Activated CD4-positive, alpha-beta T cell treated with anti-CD3 and anti-CD28 coated beads for 24 hours (primary cell): ENCODE measurements at places on chromosomes 4 and X.
A peak's percentile ranks its signal among the peaks of the same experiment; 100 is the strongest.

DNA sequence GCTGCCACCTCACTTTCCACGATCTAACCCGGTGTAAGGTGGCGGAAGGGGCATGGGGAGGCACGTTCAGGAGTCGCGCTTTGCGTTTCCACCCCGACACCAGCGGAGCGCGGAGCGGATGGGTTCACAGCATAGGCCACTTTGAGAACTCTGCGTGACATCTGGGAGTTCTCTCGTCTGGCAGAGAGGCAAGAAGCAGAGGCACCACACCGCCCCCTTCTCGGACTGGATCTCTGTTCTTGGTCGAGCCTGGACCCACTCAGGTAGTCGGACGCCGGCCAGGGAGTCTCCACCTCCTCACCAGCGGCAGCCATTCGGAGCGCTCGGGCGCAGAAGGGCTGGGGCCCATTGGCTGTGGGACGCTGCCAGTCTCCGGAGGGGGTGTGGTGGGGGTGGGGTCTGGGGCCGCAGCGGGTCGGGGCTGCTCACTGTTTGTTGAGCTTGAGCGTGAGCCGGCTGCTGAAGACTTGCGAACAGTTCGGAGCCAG is at the start of gene DACH2:
Gene DACH2 (plus strand): TSS at position 428 of the 488 bp plus-strand sequence.
- DNase-seq: peak; percentile 18

GRCh38 chr4:53532521-53532920 is 58.8 kb downstream of the LNX1 start:
- DNase-seq: no peak

DNA sequence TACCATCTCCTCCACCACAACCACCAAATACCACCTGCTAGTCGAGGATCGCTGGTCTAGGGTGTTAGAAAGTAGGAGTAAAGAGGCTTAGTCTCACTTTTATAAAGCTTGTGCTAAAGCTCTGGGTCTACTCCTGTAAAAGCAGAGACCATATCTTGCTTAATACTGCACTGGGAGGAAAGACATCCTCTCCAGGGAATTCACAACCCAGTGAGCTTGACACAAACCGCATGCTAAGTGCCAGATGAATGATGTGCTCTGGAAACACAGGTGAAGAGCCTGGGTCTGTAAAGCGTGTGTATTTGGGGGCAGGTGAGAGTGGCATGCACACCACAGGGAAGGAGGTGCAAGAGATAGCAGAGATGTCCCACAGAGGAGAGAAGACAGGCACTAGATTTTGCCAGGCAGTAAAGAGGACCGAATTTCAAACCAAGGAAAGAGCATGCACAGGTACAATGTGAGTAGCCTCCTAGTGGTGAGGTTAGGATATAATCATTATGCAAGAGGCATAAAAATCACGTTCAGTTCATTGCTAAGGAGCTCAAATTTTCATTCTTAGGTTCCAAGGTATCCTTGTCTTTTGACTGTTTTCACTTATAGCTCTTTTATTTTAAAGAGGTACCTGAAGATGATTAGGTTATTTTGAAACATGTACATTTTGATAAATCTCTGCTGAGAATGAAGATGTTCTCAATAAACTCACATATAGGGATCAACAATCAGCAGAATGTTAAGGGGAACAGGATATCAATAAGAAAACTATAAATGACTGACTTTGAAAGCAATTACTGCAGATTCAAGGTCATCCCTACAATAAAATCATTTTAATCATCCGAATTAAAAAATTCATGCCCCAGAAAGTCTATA is 20.7 kb downstream of the TAPT1 start:
- DNase-seq: no peak

- no peak for DNase-seq
These were observed 126.8 kb upstream of the CXorf66 start for GRCh38 chrX:140092121-140092520.

- no peak for DNase-seq
These were observed 48.1 kb downstream of the SMC1A start for GRCh38 chrX:53374222-53374820.

- peak; percentile 16 for DNase-seq
These were observed 545 bp downstream of the ABCE1 start for GRCh38 chr4:145098675-145099037.

DNA sequence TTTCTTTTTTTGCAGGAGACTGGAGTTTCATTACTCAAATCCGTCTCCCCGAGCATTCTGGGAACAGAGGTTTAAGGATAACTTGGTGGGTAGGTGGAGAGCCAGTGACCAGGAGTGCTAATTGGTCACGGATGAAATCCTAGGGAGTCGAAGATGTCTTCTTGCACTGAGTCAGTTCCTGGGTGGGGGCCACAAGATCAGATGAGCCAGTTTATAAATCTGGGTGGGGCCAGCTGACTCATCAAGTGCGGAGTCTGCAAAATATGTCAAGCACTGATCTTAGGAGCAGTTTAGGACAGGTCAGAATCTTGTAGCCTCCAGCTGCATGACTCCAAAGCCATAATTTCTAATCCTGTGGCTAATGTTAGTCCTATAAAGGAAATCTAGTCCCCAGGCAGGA is 741.3 kb downstream of the PCDH7 start:
- no peak for DNase-seq

DNA sequence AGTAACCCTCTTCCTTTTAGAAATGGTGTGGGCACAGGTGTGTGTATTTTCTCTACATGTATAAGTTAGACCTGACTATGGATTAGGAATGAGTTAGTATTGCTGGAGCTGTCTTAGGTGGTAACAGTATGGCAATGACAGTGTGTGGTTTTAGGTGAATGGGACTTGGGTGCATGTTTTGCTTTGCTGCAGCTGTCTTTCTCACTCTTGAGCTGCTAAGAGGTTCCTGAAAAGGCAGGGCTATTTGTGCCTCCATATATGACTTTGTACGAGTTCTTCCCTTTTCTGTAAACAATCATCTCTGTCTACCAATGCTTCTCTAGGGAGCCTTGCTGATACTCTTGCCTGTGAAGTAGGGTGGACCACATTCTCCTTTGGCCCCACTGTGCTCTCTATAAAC is 234.8 kb upstream of the HHIP start:
- DNase-seq: no peak

GRCh38 chrX:134764202-134764785 is 106.0 kb upstream of the PLAC1 start:
- no peak for DNase-seq

GRCh38 chr4:187479511-187479910 is 516.1 kb upstream of the ZFP42 start:
- no peak for DNase-seq

- no peak for DNase-seq
These were observed 1.2 kb downstream of the P2RY10 start for GRCh38 chrX:78946178-78946931.

DNA sequence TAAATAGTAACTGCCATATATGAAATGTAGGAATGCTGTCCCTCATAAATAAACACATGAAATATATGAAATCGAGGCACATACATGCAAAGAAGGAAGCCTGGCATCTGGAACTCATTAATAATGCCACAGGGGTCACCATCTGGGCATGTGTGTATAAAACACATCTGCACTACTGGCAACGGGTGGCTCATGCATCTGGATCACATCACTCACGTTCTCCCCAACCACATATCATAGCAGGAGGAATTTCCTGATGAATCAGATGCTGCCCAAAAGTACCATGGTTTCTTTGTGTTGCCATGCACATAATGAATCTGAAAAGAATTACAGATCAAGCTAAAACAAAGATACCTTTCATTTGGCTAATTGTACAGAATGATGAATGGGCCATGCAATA is 28.6 kb downstream of the RNF175 start:
- no peak for DNase-seq

- no peak for DNase-seq
These were observed 285.6 kb downstream of the TENM3 start for GRCh38 chr4:182528819-182529218.

GRCh38 chrX:112827292-112827903 is 13.2 kb downstream of the AMOT start:
- DNase-seq: no peak

DNA sequence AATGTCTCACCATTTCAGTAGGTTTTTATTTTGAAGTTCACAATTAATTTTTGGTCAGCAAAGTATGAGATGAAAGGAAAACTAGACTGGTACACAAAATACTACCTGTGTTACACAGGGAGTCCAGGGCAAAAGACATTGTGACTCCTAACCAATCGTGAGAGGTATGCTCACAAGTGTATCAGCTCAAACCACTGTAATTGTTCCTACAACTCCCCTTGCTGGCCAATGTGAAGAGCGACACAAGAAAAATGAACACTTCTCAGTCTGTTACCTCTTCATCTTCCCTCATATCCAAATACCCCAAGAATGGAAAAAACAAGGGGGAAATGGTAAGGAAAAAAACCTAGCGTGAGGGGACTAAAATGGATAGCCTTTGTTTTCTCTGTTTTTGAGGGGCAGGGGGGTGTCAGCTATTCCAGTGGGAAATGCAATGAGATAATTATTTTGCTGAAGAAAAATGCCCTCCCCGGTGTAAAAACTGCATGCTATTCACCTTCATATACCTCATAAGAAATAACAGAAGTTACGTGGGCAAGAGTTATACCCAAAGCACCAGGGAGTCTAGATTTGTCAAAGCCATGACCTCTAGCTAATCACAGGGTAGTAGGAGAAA is 30.6 kb upstream of the NSUN7 start:
- no peak for DNase-seq

GRCh38 chr4:108165586-108165985 is 3.1 kb downstream of the LEF1 start:
- no peak for DNase-seq

GRCh38 chrX:45497290-45497689 is 296.6 kb upstream of the DIPK2B start:
- no peak for DNase-seq

DNA sequence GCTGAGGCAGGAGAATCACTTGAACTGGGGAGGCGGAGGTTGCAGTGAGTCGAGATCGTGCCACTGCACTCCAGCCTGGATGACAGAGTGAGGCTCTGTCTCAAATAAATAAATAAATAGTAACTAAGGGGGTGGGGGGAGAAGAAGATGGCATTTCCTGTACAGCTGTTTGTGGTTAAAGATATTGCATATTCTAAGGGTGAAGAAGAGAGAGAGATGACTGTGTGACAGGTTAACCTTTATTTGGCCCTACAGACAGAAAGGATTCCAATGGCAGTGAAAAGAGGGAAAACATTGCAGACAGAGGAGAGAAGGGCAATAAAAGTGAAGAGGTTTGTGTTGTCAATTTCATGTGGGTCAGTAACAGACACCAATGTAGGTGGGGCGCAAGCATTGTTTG is 9.4 kb downstream of the TASL start:
- DNase-seq: no peak

DNA sequence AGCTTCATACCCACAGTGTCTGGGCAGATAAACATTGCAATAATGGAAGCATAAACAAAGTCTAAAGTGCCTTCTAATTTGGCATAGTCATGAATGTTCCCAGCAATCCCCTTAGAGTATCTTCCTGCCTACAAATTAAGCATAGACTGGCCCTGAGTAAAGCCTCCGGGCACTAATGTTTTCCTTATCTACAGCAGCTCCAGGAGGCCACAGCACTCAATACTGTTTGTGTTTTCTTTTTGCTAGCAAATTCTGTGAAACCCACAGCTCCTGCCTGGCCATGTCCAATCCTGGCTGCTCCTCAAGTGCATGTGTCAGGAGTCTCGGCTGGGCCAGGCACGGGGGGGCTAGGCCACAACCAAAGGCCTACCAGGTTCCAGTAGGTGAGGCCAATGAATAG is 102.7 kb upstream of the TBC1D9 start:
- no peak for DNase-seq

GRCh38 chr4:145720656-145721055 is 40.7 kb downstream of the C4orf51 start:
- DNase-seq: no peak

DNA sequence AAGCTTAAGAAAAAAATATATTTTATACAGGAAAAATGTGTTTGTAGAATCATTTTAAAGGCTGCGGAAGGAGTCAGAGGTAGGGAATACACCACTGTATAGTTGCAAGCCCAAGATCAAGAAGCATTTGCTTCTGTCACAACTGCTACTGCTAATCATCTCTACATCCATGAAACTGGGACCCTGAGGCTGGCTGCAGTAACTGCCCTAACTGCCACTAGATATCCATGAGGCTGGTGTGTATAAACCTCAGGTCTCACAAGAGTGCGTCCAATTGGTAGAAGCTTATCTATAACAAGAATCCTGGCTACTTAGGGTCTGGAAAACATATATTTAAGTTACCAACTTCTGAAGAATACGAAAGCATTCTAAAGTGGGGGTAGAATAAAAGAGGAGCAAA is 69.1 kb downstream of the RXFP1 start:
- no peak for DNase-seq

- no peak for DNase-seq
These were observed 581.3 kb downstream of the BCOR start for GRCh38 chrX:39516427-39516841.

- no peak for DNase-seq
These were observed 150.6 kb upstream of the SLC4A4 start for GRCh38 chr4:71188156-71188640.
